ENCODE measurements at places on chromosomes 5 and 9. TPM values are rescaled to one million over a fixed set of nuclear protein-coding genes. Genes with fewer than 3 reads are reported as not detected.

DEPDC1B gene
- total RNA-seq = 20.9 TPM

IFNA13 gene
- not detected for total RNA-seq

PLAC8L1 gene
- not detected for total RNA-seq

TAF11L10 gene
- total RNA-seq = not detected

SPINK6 gene
- total RNA-seq = not detected

CAMK4 gene
- total RNA-seq = 0.52 TPM

FAM153A gene
- not detected for total RNA-seq

NOXA1 gene
- total RNA-seq = 0.17 TPM

TCF7 gene
- total RNA-seq = 0.19 TPM

ASTN2 gene
- total RNA-seq = 10.9 TPM

KYAT1 gene
- total RNA-seq = 9.6 TPM

PSMB7 gene
- total RNA-seq = 240 TPM

MCC gene
- total RNA-seq = 9.2 TPM

PCDHA9 gene
- not detected for total RNA-seq

ADAMTS19 gene
- not detected for total RNA-seq

SPEF2 gene
- 1.6 TPM for total RNA-seq

TAF11L5 gene
- not detected for total RNA-seq

PRR16 gene
- total RNA-seq = 34.1 TPM

TLR4 gene
- total RNA-seq = 11.0 TPM

GARNL3 gene
- 1.2 TPM for total RNA-seq

ANKRD18A gene
- 0.34 TPM for total RNA-seq

CCNO gene
- 0.32 TPM for total RNA-seq

RAPGEF1 gene
- total RNA-seq = 44.9 TPM

TERT gene
- 177 TPM for total RNA-seq

C5 gene
- total RNA-seq = 4.0 TPM

SPACA9 gene
- 4.1 TPM for total RNA-seq

MORN5 gene
- not detected for total RNA-seq

SAPCD2 gene
- 16.1 TPM for total RNA-seq

CFAP90 gene
- total RNA-seq = not detected

PCDHB15 gene
- total RNA-seq = 3.8 TPM

RPP25L gene
- 34.0 TPM for total RNA-seq

PCDHB2 gene
- 10.7 TPM for total RNA-seq

SCGB3A2 gene
- not detected for total RNA-seq

TXNDC15 gene
- total RNA-seq = 126 TPM

FRRS1L gene
- under 0.01 TPM for total RNA-seq

EIF4EBP3 gene
- total RNA-seq = 1.6 TPM

C5orf52 gene
- not detected for total RNA-seq

MEIKIN gene
- not detected for total RNA-seq

Data from LHCN-M2 (cell line).